Activated T-cell treated with anti-CD3 and anti-CD28 coated beads for 48 hours (primary cell): ENCODE measurements at places on chromosomes 11 and 22.

DNA sequence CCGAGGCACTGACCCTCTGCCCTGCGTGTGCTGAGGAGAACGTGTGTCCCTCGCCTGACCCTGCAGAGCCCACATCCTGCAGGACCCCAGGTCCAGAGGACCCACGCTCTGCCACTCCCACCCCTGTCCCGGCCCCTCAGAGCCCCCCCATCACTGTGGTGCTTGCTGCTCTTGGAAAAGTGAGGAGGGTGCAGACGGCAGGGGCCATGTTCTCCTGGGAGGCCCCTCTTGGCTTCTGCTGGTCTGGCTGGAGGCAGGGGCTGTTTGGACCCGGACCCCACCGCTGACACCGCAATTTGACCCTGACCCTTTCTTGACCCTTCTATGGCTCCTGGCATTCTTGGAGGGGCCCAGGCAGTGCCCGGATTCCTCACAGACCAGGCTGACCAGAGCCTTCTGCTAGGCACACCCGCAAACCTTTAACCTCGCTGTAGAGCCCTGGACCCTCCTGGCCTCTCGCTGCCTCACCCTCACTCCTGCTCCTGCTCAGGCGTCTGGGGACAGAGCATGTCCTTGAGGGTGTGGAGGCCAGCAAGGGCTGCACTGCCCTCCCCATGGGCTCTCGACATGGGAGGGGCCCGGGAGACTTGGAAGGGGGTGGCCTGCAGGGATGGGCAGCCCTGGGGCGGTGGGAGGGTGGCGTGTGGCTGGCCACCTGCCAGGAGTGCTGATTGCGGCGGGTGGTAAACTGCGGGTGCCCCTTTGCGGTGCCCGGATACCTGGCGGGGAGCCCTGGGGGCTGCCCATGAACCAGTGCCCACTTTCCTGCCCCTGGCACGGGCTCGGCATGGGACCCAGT, 37.0 kb upstream of the MUC5AC start:
- no peak for DNase-seq

- DNase-seq, result no peak
These were observed 37.8 kb downstream of the ARRB1 start for GRCh38 chr11:75313513-75314272.

DNA sequence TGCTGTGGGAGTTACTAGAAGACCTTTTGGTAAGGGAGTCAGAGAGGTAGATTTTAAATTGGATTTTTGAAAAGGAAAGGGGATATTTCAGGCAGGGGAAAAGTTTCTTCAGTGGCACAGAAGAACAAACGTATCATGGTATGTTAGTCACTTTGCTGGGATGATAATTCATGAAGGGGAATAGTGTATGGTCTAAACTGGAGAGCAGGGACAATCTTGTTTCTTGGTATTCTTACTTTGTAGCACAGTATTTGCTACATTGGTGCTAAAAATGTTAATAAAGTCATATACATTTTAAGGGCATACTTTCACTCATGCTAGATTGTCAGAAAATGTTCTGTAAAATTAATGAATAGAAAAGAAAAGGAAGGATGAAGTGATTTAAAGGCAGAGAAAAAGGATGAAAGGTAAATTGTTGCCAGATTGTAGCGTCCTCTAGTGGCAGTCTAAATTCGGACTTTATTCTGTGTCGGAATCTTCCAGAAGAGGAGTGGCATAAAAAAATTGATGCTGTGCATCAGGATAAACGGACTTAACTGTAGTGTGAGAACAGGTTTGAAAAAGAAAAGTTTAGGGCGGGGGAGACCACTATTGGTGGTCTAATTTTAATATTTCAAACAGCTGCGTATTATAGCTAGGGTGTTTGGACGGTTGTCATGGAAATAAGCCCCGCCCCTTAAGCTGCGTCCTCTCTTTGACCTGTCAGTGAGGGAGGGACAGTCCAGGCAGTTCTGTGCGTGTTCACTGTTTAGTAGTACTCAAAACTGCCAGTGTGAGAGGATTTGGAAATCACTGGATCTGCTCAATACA, at the start of gene BCO2:
BCO2 (plus strand) TSS at position 724 of the 810 bp plus-strand sequence. CDS start 90 bp downstream, outside the sequence.
- DNase-seq, result peak; percentile 12

DNA sequence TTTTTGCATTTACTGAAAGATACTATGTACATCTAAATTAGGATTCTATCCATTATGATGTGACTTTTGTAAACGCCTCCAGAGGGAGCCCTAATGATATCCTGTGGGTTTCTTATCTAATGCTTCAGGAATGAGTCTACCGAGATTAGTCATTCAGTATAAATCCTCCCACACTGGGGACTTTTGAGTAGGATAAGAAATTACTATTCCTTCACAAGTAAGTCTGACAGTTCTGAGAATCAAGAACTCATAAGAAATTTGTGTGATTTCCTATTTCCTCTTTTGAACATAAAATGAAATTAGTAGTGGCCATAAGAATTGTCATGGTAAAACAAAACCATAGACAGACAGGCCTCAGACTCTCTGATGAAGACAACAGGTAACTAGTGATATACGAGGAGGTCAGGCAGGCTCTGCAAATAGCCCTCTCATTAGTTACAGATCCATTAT, 10.0 kb upstream of the OR5M1 start:
- no peak for DNase-seq

DNA sequence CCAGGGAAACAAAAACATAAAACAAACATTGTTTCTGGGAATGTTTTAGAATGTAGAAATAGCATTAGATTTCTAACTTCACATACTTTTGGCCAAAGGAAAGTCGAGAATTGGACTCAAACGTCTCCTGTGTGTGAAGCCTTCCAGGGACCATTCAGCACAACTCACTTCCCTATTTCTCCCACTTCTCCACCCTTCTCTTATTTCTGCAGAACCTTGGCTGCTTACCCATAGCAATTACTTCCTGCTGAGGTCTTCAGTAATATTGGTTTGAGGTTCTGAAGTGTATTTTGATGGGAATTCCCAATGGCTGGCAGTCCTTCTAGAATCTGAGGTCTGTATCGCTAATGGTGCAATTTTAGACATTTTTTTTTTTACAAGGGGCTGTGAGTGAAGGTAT, 158.3 kb upstream of the SNX19 start:
- DNase-seq, result no peak

DNA sequence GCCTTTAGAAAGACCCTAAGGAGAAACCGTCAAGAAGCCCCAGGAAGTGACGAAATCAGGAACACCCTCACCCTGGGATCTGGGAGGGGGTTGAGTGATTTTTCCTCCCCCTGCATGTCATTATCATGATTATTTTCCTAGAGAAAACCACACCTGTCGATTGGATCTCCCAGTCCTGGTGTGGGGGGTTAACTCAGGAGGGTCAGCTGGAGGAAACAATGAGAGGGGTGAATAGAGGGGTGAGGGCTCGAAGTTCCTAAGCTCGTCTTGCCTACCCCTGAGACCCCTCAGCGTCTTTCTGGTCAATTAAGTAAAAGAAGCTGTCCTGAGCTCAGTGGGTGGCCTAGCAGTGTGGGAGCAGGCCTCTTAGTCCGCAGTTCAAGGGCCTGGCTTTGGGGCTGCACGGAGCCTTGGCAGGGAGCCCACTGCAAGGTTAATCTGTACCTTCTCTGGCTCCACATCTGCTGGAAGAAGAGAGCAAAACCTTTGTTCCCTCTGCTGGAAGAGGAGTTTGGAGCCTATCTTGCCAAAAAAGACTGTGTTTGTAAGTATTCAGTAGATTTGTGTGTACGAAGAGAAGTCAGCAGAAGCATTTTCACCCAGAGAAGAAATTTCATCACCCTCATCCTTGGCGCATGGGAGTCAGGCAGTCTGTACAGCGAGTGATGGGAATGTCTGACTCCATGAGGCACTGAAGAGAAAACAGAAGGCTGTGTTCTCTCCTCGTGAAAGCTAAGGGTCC, 34.2 kb upstream of the FTH1 start:
- DNase-seq, result no peak

DNA sequence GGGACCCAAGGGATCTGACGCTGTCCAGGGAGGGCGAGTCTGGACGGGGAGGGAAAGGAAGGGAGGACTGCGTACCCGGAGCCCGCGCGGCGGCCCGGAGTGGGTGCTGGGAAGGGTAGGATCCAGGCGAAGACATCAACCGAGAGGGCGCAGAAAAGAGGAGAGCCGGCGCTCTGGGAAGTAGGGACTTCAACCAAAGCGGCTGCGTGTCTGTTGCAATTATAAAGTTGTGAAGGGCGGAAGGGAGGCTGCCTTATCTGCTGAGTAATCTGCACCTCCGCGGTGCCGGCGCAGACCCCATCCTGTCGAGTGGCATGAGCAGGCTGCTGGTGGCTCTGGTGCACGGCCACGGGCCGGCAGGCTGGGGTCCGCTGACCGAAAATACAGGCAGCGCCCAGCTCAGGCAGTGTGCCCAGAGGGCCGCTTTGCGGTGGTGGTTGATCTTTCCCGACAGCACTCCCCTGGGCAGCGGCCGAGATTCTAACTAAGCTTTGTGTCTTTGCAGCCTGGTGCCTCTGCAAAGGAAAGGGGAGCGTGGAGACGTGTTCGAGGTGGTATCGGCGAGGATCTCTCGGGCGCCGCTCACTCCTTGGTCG, 978 bp downstream of the C11orf87 start:
- no peak for DNase-seq

GRCh38 chr11:9377036-9377435, 7.4 kb upstream of the IPO7 start:
- DNase-seq, result no peak

GRCh38 chr11:43574949-43575912, 105.3 kb upstream of the HSD17B12 start:
- DNase-seq, result peak; percentile 19

GRCh38 chr11:4087551-4087950, 7.0 kb upstream of the RRM1 start:
- DNase-seq, result no peak

- DNase-seq, result no peak
These were observed 3.4 kb downstream of the FAM181B start for GRCh38 chr11:82730286-82730685.

DNA sequence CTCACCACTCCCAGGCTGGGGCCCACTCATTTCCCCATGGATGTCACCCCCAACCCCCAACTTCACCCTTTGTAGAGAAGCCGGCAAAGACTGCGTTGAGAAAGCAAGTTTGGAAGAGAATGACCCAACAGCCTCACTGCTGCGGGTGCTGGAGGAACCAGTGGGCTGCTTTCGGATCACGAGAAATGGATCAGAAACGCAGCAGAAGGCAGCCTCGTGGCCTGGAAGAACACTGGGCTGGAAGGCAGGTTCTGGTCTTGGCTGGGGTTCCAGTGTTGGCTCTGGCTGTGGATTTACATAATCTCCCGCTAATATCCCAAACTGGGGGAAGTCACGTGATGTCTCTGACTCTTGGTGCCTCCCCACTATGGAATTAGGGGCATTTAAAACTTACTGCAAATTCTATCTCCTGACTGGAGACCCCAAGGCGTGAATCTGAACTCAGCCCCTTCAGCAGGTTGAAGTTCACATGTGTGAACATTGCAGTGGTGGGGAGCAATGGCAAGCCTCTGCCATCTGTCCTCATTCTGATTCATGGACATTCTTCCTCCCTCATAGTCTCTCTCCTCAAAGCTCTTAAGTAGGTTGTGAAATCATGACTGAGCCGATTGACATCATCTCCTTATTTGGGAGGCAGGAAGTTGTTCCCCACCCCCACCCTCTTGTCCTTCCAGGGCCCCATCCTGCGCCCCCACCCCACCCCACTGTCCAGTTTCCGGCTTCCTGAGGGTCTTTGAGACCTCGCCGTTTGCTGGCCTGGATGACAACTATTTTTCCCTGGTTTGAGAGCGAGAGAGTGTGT, 37.0 kb upstream of the TIMP3 start:
- no peak for DNase-seq

GRCh38 chr11:11862999-11863398, 21.2 kb downstream of the USP47 start:
- DNase-seq, result no peak

- no peak for DNase-seq
These were observed 492.6 kb downstream of the MIAT start for GRCh38 chr22:27149921-27150543.

- no peak for DNase-seq
These were observed 30.8 kb downstream of the ZNRF3 start for GRCh38 chr22:28914201-28914600.

GRCh38 chr11:9669954-9670353, 6.1 kb downstream of the SWAP70 start:
- no peak for DNase-seq

GRCh38 chr11:9862981-9863380, 199.1 kb downstream of the SWAP70 start:
- DNase-seq, result no peak

- DNase-seq, result no peak
These were observed 52.4 kb downstream of the PACSIN2 start for GRCh38 chr22:42962295-42963230.

GRCh38 chr11:103898577-103899336, 137.7 kb upstream of the DDI1 start:
- no peak for DNase-seq

GRCh38 chr11:76368490-76368889, 12.4 kb downstream of the THAP12 start:
- no peak for DNase-seq

DNA sequence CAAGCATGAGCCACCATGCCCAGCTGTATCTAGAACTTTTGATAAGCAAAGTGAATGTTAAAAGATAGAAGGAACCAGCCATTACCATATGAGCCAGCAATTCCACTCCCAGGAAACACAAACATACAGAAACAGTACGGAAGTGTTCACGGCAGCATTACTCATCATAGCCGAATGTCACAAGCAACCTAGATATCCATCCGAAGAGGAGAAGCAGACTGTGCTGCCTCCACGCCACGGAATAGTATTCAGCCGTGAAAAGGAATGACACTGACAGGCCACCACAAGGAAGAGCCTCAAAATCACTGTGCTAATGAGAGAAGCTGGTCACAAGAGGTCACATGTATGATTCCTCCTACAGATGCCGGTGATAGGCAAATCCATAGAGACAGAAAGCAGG, 17.6 kb upstream of the MGAT3 start:
- DNase-seq, result no peak
